ENCODE measurements at places on chromosomes 12 and 14. TPM values are rescaled to one million over a fixed set of nuclear protein-coding genes. Genes with fewer than 3 reads are reported as not detected.
A peak's percentile ranks its signal among the peaks of the same experiment; 100 is the strongest.

GRCh38 chr12:132550014-132550802 is 60.2 kb downstream of the LRCOL1 start:
- H3K4me1 ChIP-seq = peaks cover 4% of the 10 kb centered on the region
- H3K36me3 ChIP-seq = peaks cover 68% of the 10 kb centered on the region
- no peaks in the 10 kb centered on the region for H3K27me3 ChIP-seq
- no peak overlapping the region for H3K27ac ChIP-seq

Gene SPTSSA
- total RNA-seq = 22.4 TPM

GRCh38 chr14:105439710-105440553 is 20.3 kb downstream of the MTA1 start:
- no peaks in the 10 kb centered on the region for H3K27me3 ChIP-seq
- DNase-seq = no peak
- no peaks in the 10 kb centered on the region for H3K36me3 ChIP-seq
- H3K27ac ChIP-seq = no peak overlapping the region

- H3K27me3 ChIP-seq = no peaks in the 10 kb centered on the region
- peak overlapping the region; percentile 50 for H3K4me3 ChIP-seq
- H3K27ac ChIP-seq = no peak overlapping the region
- no peak for DNase-seq
These were observed 9.5 kb downstream of the DCN start for GRCh38 chr12:91173124-91173523.

DNA sequence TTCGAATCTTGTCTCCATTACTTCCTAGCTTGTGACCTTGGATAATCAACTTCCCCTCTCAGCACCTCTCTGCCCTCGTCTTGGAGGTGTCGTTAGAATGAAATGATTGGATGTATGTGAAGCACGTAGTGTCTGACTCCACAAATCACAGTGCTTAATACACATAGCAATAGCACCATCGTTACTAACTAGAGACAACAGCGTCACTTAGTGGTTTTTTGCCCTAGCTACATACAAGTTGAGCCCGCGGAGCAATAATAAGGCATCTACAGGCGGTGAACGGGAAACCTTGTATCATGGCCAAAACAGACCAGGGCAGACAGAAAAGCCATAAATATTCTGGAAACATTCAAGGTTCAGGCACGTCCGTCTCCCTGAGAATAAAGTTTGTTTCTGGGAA is 154.9 kb downstream of the ASCL4 start:
- no peaks in the 10 kb centered on the region for H3K27me3 ChIP-seq
- DNase-seq = peak; percentile 80
- H3K4me1 ChIP-seq = no peaks in the 10 kb centered on the region
- H3K36me3 ChIP-seq = no peaks in the 10 kb centered on the region

Gene HRK
- total RNA-seq = not detected

DNA sequence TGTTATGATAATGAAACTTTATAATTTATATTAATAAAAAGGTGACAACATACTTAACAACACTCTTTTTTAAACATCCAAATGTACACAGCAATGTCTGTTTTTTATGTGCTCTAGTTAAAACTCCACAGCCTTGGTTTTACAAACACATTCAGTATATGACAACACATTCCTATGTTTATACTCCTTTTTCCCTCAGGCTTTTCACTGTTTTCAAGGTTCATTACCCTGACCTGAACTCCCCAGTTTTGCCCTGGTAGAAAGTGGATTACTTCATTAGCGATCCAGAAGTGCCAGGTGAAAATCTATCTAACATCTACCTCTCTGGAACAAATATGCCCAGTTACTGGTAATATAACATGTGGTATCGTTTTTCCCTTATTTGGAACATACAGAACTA is 340.2 kb upstream of the DDHD1 start:
- no peak overlapping the region for H3K4me3 ChIP-seq
- no peaks in the 10 kb centered on the region for H3K36me3 ChIP-seq
- no peak for DNase-seq
- no peaks in the 10 kb centered on the region for H3K27me3 ChIP-seq

Gene TAS2R50
- 1.4 TPM for total RNA-seq
